CD4-positive, alpha-beta T cell (primary cell): ENCODE measurements at places on chromosomes 12 and 14.

GRCh38 chr14:99519347-99519881 is 38.2 kb downstream of the CCNK start:
- no peak for DNase-seq

GRCh38 chr12:42343721-42344120 is 17.8 kb downstream of the PPHLN1 start:
- no peak for DNase-seq

- DNase-seq = no peak
Measured at GRCh38 chr12:128783129-128783574, 40.6 kb downstream of the SLC15A4 start.

DNA sequence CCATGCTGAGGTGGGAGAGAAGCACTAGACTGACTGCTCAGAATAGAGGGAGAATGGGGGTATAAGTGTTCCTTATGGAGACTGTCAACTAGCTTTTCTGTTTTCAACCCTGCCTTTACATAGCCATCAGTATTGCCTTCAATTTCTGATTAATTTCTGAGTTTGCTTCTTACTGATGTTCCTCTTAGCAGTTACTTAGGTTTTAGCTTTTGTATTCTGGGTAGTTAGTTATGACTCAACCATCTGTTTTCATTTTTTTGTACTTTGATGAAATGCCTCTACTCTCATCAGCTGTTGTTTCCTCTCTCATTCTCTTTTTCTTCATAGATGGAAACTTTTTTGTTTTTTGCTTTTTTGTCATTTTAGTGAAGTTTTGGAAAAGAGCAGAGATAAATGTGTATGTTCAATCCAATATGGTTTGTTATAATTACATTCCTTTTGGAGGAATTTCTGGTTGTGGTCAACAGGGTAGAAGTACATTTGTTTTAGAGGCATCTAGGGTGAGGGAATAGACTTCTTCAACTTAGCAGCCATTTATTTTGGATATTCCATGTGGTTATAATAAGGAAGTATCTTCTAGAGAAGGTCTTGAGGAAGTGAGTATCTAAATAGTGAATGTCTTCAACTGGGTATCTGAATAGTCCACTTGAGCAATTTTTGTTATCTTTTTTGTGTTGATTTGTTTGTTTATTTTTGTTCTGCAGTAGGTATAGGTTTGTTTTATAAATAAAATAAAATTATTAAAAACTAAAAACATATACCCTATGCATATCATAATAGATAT is 29.6 kb downstream of the PMCH start:
- no peak for DNase-seq

- DNase-seq = no peak
Measured at GRCh38 chr12:67669934-67670631, 21.5 kb downstream of the DYRK2 start.

DNA sequence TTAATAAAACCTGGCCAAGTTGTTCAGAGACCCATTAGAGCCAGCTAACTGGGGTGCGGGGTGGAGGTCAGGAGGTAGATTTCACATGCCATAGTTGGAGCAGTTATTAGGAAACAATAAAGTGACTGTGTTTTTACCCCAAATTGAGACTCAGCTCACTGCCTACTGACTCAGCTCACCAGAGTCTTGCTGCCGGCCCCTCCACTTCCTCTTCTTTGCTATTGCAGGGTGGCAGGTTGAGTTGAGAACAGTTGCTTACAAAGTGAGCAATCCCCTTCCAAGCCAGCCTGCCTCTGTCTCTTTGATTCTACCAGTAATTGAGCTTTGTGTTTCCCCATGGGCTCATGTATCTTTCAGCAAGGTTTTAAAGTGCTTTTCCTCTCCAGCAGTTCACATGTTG is 12.9 kb downstream of the ST8SIA1 start:
- DNase-seq = no peak

DNA sequence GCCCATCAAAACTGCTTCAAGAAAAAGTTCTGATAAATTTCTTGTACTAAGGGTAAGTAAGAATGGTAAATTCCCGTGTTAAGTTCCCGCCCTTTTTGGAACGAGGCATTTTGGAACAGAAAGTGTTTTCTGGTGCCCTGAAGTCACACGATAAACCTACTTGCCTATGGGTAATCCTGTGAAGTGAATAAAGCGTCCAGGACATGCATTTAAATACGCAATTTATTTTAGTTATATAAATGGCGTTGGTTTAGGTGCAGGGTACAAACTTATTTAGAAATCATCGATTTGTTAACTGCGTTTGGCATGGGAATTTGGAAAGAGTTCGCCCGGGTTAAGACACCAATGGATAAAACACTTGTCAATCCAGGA is 715 bp upstream of the RAP1B start:
- DNase-seq = no peak

GRCh38 chr12:112794721-112795486 is 3.4 kb downstream of the RPH3A start:
- DNase-seq = no peak

- DNase-seq = no peak
Measured at GRCh38 chr14:50225067-50225973, 6.1 kb downstream of the SOS2 start.

DNA sequence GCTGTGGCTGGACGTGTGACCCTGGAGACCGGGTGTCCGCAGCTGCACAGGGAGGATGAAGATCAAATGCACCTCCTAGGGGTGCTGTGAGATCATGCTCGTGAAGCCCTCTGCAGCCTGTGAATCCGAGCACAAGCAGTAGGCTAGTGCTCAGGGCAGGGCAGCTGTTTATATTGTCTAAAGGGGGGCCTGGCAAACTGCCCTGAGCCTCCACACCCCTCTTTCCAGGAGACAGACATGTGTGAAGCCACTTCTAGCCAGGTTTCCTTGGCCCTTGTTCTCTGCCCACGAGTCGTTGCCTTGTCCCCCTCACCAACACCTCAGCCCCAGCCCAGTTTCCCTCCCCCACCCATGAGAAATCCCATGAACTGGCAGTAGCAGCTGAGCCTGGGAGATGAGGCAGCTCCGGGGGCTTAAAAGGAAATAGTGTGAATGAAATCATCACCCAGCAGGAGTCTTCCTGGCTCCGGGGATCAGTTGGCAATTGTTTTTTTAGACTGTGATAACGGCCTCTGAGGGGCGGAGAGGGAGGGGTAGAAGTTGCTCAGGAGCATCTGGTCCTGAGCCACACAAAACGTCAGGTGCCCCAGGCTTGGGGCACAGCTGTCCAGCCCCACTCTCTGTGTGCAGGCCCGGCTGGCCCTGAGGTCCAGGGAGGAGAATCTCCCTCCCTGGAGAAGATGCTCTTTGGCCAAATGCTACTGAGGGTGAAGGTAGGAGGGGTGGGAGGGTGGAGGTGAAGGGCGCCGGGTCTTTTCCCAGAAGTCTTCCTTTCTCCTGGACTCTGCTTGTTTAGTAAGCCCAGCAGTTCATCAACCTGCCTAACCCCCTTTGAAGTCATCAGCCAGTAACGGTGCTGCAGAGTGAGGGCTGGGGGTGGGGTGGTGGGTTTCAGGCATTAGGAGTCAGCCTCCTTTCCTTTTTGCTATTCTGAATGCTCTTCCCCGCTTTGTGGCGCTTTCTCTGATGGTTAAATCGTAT is 4.0 kb downstream of the FGF6 start:
- no peak for DNase-seq

DNA sequence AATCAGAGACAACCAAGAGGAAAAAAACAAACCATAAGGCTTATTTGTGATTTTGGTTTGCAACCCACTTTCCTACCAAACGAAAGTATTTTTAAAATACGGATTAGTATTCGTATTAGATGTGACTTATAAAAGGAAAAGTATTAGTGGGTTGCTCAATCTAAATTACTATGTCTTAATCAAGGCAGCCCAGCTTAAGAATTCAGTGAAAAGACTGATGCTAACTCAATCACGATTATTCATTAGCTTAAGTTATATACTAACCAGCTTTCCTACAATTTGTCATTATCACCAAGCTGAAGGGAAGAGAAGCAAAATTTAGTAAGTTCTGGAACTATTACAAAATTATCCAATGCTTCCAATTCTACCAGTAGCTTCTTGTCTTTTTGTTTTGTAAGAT is 62.7 kb downstream of the FERMT2 start:
- no peak for DNase-seq

GRCh38 chr12:78018171-78018910 is 187.6 kb downstream of the NAV3 start:
- DNase-seq = no peak

DNA sequence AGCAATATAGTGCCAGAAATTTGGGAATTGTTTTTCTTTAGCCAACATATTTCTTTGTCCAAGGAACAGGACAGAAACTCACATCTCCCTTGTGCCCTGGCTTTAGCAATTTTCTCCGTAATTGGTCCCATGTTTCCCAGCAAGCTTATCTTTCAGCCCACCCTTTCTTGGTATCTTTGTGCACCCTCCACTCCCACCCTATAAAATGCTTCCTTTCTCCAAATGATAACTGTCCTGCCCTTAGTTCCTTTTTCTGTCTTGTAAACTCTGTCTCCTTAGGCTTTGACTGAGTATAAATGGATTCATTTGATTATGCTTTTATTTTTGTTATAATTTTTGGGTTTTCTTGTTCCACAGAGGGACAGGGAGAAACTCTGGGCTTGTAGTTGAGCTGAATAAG is 442.8 kb downstream of the ATP23 start:
- DNase-seq = no peak

DNA sequence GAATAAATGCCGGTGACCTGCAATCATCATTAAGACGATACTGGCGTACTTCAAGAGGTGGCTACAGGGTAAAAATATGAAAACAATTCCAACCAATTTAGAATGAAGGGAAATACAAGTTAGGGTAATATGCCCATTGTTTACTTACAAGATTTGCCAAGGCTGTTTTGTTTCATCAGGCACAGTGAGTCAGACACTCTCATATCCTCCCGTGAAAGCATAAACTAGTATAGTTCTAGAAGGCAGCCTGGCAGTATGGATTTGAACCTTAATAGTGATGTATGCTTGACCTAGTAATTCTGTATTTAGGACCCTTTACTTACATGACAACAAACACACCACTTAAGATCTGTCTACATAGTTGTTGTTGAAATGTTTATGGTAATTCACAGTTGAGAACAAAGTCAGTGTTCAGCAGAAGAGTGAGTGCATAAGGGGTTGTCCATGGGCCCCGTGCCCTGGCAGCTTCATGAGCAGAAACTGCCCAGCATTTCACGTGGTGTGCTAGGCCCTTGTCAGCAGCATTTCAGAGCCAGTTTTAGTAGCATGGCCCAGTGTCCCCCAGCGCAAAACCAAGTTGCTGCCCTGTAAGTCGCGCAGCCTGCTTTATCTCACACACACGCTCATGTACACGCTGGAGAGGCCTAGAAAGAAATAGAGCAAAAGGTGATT is 80.8 kb downstream of the EP400 start:
- no peak for DNase-seq

- no peak for DNase-seq
Measured at GRCh38 chr12:105562199-105562971, 231.9 kb downstream of the C12orf75 start.
